ENCODE measurements at places on chromosomes 3 and 15.

DNA sequence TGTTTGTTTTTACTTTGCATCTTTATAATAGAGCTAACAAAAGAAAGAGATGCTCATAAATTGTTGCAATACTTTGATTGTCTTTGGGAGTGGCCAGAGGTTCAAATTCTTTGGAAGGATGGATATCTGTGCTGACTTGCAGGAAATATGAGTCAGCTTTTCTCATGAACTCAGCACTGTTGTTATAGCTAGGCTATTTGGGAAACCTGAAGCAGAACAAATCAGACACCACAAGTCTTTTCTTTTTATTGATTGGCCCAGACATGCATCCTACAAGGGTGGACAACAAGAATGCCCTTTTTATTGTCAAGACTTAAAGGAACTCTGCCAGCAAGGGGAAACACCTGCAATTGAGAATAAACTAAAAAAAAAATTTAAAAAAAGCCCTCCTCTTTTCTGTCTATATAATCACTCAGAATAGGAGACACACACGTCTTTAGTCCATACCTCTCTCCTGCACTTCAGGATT lies 4.6 kb upstream of the DENND4A start:
- no peak for DNase-seq

DNA sequence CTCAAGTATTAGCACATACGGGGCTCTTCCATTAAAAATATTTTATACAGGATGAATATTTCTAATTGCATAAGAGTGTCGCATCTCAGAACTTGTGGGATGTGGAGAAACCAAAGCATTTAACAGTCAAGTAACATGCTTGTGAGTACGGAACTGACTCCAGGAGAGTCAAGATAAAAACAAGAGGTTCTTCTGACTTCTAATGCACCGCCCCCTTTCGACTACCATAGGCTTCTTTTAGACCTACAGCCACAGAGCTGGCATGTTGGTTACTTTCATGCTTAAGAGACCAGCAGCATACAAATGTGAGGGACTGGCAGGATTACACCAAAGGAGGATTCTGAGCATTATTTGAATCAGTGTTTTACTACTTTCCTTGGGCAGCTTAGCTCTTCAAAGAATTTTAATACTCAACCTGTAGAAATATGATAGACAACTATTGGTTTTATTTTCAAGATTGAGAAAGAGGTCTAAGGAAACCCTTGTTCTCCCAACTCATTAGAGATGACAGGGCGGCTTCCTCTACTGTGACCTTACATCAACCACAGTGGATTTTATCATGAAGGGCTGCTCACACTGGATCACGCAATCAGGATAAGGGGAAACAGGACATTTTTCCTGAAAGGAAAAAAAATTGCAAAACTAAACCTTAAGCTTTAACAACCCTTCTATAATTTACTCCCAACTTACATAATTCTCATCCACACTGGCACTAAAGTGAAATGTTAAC lies 14.0 kb downstream of the ETV5 start:
- DNase-seq: no peak

GRCh38 chr3:195164573-195165264 lies 106.2 kb downstream of the XXYLT1 start:
- DNase-seq: no peak

GRCh38 chr3:159168788-159169187 lies 366.9 kb downstream of the MFSD1 start:
- DNase-seq: no peak

Measured in BJ (cell line).